ENCODE measurements at places on chromosomes 5 and 9.

GRCh38 chr5:172505403-172505759 lies 51.1 kb upstream of the SH3PXD2B start:
- DNase-seq = no peak

DNA sequence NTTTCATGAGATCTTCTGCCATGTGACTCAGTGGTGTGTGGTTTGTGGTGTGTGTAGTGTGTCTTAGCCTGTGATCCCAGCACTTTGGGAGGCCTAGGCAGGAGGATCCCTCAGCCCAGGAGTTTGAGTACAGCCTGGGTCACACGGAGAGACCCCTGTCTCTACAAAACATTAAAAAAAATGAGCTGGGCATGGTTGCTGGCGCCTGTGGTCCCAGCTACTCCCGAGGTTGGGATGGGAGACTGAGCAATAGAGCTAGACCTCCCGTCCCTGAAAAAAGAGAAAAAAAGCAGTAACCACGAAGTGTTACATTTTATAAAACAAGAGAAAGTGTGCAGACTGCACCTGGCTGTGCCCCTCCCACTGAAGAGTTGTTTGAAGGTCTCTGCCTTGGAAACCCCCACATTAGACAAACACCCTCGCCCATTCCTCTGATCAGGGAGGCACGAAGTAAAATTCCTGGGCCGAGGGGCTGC lies 21.2 kb upstream of the RNU6ATAC start:
- no peak for DNase-seq

DNA sequence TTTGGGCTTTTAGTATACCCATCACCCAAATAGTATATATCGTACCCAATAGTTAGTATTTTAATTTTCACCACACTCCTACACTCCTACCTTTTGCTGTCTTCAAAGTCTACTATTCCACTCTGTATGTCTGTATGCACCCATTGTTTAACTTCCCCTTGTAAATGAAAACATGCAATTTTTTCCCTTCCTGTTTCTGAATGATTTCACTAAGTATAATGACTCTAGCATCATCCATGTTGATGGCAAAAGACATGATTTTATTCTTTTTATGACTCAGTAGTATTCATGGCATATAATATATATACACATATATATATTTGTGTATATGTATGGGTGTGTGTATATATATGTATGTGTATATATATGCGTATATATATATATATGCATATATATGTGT lies 63.1 kb upstream of the FAM174A start:
- no peak for DNase-seq

GRCh38 chr9:123678038-123678877 lies 251.7 kb downstream of the DENND1A start:
- DNase-seq = no peak

GRCh38 chr9:734831-735511 lies 106.5 kb upstream of the DMRT1 start:
- no peak for DNase-seq

All from stimulated activated CD4-positive, alpha-beta T cell treated with anti-CD3 and anti-CD28 coated beads, Interleukin-4, amount 100 ng/mL, for 4 hours (primary cell).